NCI-H1436 treated with DMSO at 0.1 percent for 48 hours (cell line): ENCODE measurements at places on chromosomes 1 and 21.

DNA sequence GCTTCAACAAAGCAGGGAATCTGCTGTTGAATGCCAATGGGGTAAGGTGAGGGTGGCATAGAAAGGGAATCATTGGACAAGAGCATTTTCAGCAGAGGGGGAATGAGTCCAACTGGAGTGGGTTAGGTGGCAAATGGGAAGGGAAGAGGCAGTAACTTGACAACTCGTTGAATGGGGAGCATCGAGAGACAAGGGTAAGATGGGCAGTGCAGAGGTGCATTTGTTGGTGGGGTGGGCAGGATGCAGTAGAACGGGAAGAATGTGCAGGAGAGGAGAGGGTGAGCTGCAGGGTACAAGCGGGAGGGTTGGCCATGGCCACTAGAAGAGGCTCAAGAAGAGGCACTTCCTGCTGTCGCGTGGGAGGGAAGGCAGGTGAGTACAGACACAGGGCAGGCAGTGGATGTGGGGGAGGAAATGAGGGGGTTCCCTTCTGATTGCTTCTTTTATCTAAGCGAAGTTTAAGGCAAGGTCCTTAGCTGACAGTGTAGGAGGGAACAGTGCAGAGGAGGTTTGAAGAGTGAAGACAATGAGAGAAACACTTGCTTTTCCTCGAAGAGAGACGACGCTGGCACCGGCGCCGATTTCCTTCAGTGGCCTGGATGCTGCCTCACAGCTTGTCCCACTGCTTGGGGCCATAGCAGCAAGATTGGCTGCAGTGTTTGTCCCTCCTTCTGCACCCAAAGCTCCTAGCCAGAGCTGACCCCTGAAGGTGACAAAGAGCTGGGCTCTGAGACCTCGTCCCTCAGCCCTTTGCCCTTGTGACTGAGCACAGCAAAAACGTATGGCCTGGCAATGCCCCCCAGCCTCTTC, 3.2 kb upstream of the IKBKE start:
- DNase-seq: no peak

GRCh38 chr1:76142771-76143540, 68.4 kb downstream of the ST6GALNAC3 start:
- no peak for DNase-seq

DNA sequence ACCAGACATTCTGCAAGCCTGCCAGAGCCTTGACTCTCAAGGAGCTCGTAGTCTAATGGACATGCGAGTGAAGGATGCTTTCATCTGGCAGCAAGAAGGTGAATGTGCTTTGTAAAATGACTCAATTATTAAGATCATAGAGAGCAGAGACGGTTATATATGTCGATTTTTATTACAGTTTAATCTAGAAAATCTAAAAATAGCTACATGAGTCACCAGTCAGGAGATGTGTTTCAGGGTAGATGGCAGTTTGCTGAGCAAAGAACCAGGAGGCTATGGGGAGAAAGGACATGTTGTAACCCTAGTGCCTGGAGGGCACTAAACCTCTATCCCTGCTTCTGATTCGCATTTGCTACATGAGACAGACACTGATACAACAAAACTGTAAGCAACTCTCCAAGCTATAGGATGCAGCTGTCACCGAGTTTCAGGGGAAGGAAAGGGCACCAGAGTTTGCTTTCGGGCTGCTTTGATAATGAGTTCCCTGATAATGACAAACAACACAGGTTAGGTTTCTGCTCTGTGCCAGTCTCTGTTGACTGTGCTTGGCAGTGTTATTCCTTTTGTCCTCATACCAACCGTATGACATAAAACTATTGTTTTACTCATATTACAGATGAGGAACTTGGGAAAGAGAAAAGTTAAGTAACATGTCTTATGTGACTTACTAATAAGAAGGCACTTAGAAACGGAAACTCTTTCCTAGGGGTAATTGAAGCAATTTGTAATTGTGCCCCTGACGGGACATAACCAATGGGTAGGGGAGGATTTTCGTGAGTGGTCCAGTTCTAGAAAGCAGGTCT, 43.2 kb downstream of the C1orf198 start:
- DNase-seq: no peak

DNA sequence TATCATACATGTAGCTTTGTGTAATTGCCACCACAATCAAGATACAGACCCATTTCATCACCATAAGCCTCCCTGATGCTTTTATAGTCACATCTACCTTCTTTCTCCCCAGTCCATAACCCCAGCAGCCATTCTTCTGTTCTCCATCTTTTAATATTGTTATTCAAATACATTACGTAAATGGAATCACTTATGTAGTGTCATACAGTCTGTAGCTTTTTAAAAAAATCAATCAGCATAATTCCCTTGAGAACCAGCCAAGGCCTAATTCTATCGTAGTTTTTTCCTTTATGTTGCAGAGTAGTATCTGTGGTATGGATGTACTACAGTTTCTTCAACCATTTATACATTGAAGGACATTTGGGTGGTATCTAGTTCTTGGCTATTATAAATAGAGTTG, 31.6 kb upstream of the WDR26 start:
- DNase-seq: no peak

GRCh38 chr1:28815533-28816185, 3.7 kb downstream of the OPRD1 start:
- no peak for DNase-seq

- DNase-seq: no peak
Measured at GRCh38 chr1:39976732-39977131, 21.8 kb downstream of the MFSD2A start.

DNA sequence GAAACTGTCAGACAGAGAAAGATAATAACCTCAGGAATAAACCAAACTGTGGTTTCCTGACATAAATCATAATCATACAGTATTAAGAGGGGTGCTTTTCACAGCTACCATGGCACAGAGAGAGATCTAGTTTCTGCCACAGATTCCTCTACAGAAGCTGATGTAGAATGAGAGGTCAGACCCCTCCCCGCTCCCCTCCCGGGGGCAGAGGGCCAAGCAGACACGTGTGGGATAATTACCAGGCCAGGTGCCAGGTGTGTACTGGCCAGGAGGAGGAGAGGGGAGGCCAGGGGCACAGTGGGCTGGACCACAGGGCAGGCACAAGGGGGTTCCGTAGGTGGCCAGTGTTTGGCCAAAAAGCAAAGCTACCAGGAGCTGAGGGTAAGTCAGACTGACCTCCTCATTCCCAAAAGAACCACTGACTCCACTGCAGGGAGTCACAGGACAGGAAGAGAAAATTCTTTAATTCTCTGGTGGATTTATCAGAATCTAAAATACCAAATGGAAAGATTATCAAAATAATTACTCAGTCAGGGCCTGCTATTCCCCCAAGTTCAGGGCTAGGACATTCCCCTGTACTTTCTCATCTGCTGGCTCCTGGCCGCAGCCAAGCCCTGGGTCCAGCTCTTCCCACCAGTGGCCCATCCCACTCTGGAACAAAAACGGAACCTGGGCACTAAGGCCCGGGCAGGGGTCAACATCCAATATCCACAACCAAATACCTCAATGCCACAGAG, 30.0 kb downstream of the C2CD2 start:
- DNase-seq: no peak

GRCh38 chr1:203175237-203175826, at the start of gene MYBPH:
TSS of gene MYBPH (minus strand) at chr1:203175826. CDS start at chr1:203175755, 71 bp downstream.
- DNase-seq: no peak

DNA sequence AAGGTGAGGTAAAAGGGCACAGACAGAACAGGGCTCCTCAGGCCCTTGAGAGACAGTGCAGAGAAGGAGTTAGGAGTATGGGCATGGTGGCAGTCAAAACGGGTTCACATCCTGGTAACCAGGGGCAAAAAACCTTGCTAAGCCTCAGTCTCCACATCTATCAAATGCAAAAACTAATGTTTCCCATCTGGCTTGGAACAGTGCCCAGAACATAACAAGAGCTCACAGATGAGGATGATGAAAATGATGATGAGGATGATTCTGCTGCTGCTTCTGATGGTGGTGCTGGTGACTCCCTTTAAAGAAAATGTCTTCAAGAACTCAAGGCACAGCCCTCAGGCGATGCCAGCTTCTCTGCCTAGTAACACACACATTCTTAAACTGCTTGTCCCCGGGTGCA, 24.1 kb downstream of the HHIPL2 start:
- no peak for DNase-seq

DNA sequence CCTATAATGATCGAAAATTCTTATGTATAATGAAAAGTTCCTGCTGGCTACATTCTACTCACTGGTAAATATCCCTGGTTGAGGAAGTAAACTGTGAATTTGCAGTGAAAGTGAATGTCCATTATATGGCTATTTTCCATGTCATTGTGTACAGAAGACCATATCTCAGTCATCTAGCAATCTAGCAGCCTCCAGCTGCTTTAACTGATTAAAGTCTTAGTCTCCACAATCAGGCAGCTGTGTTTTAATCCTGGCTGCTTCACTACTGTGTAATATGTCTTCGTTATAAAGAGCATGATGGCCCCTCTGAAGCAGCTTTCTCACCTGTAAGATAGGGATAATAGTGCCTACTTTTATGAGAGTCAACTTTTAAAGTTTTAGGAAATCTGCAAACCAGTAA, 11.4 kb downstream of the CLCA2 start:
- DNase-seq: no peak

- no peak for DNase-seq
Measured at GRCh38 chr1:200369131-200369530, 40.7 kb downstream of the ZNF281 start.

- no peak for DNase-seq
Measured at GRCh38 chr1:113128116-113128515, 55.1 kb downstream of the LRIG2 start.

GRCh38 chr1:164683235-164683634, 124.3 kb downstream of the PBX1 start:
- DNase-seq: no peak

- DNase-seq: no peak
Measured at GRCh38 chr1:176643536-176643935, 180.6 kb downstream of the PAPPA2 start.

GRCh38 chr1:8976896-8977450, 31.3 kb downstream of the CA6 start:
- DNase-seq: no peak

DNA sequence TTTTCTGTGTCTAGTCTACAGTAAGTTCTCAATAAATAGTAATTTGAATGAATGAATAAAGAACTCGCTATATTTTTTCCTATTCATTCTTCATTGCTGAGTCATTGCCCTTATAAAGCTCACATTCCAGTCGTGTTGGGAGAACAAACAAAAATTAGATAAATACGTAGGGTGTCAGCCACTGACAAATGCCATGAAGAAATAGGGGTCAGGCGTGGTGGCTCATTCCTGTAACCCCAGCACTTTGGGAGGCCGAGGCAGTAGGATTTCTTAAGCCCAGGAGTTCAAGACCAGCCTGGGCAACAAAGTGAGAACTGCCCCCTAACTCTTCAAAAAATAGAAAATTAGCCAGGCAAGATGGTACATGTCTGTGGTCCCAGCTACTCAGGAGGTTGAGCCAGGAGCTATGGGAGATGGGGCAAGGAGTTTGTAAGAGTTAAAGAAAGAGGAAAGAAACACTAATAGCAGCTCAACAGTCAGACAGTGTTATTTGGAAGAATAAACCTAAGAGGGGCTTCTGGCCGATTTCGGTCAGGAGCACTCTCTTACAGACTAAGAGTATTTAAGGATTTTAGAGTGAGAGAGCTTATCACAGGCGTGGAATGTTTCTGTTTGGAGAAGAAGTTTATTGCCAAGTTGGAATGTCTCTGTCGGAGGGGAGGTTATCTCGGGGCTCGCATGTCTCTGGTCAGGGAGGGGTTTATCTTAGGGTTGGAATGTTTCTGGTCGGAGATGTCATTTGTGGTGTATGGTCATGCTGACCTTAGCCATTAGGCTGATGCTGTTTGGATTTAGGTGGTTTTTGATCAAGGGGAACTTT, 1.8 kb upstream of the CHML start:
- no peak for DNase-seq

GRCh38 chr1:4328402-4329071, 325.9 kb upstream of the AJAP1 start:
- no peak for DNase-seq

DNA sequence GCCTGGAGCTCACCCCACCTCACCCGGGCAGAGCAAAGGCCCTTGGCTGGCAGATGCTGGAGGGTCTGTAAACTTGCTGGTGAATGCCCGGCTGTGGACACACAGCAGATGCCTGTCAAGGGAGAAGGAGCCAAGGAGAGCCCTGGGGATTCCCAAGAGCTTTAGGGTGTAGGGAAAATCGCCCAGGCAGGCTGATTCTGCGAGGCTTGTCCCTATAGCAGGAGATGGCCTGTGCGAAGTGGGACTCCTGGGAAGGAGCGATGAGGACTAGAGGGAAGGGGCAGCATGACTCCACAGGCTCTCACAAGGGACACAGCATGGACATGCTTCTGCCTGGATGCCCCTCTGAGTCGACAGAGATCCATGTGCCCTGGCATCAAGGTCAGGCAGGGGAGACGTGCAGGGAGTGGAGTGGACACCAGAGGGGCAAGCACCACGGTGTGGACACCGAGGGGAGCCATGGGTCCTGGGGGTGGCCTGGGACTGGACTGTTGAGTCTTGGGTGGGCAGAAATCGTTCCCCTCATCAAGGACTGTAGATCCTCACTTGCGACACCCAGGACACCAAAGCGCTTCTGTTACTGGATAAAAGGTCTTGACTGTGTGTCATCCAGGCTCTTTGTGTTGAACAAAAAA, 71.4 kb upstream of the ABCG1 start:
- DNase-seq: no peak

GRCh38 chr1:175884369-175884768, 141.0 kb upstream of the TNR start:
- DNase-seq: no peak

GRCh38 chr1:171384496-171384895, 70.5 kb downstream of the FMO4 start:
- DNase-seq: no peak

GRCh38 chr21:15976807-15977206, 247.0 kb downstream of the USP25 start:
- no peak for DNase-seq

GRCh38 chr1:169999331-169999741, 75.2 kb downstream of the KIFAP3 start:
- DNase-seq: no peak

DNA sequence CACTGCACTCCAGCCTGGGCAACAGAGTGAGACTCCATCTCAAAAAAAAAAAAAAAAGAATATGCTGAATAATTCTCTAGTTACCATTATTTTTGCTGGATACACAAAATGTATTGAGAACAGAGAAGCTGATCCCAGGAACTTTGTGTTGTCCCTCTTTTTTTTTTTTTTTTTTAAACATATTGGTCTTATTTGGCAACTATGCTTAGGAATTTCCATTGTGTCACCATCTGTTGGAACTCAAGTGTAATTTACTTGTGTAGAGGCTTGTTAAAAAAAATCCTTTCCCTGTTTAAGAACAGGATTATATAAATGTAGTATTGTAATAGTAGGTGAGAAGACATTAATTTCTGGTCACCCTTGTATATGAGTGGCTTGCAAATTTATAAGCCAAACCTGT, 28.6 kb downstream of the CAMSAP2 start:
- no peak for DNase-seq
